A549 (cell line): ENCODE measurements at places on chromosomes 7 and 10.

DNA sequence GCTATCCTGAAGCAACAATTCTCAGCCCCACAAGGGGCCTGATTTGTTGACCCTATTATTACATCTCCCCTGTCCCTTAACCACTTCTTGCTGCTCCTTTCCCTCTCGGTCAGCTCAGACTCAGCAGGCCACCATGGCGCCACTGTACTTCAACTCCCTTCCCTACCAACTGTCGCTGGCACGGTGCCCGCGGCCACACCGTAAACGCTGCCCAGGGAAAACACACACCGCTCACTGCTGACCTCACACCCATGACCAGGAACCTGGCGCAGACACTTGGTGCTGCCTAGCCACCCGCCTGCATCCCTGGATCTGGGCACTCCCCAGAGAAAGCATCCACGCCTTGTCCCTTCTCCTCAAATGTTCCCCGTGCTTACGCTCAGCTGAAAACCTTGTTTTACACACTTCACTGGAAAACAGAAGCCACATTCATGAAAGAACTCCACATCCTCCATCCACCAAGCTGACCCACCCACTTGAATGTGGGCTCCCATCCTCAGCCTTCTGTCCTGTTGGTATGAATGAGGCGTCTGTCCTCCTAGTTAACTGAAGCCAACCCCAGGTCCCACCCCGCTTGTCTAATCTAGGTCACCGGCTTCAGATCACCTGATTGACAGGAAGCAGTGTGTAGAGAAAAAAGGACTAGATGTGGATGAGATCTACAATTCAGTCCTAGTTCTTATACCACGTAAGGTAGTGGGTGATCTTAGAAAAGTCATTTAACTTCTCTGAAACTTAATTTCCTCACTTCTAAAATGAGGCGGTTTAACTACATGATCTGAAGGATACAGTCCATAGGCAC is 28.5 kb upstream of the CRYGN start:
- DNase-seq: no peak

- DNase-seq: no peak
These were observed 43.9 kb upstream of the ARHGAP12 start for GRCh38 chr10:31972519-31973041.

- no peak for DNase-seq
These were observed 261.4 kb downstream of the SNX13 start for GRCh38 chr7:17678896-17679295.

DNA sequence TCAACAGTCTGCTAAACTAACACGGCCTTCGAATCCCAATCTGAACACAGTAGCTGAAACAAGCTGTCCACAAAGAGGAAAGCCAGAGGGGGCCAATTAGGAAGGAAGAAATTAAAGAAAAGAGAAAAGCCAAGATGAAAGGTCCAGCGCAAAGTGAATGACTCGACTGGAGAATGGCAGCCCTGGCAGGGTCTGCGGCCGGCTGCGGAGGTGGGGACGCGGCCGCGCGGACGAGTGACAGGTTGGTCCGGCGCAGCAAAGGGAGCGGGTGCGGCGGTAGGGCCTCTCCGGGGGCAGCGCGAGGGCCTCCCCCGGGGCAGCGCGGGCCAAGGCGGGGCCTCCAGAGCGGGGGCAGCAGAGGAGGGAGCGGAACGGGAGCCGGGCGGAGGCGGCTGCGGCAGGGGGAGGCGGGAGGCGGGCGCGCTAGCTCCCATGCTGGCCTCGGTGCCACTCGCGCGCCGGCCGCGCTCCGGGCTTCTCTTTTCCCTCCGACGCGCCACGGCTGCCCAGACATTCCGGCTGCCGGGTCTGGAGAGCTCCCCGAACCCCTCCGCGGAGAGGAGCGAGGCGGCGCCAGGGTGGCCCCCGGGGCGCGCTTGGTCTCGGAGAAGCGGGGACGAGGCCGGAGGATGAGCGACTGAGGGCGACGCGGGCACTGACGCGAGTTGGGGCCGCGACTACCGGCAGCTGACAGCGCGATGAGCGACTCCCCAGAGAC is at the start of gene VWC2:
TSS of gene VWC2 (plus strand) at position 421 of the 718 bp plus-strand sequence. CDS start 1,798 bp downstream, outside the sequence.
- no peak for DNase-seq

DNA sequence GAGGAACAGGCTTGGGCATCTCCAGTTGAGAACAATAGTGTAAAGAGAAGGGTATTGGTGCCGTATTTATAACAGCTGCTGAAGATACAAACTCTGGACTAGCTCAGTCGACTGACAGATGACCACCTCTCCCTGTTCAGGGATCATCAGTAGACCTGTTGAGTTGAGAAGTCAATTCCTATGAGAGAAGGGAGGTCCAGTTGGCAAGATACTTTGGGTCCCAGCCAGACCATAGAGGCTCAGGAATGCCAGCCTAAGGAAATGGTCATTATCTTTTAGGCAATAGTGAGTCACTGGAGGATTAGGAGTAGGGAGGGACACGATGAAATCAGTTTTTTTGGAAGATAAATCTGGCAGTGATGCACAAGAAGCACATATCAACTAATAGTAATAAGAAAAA is 202.9 kb downstream of the TRIL start:
- DNase-seq: no peak

DNA sequence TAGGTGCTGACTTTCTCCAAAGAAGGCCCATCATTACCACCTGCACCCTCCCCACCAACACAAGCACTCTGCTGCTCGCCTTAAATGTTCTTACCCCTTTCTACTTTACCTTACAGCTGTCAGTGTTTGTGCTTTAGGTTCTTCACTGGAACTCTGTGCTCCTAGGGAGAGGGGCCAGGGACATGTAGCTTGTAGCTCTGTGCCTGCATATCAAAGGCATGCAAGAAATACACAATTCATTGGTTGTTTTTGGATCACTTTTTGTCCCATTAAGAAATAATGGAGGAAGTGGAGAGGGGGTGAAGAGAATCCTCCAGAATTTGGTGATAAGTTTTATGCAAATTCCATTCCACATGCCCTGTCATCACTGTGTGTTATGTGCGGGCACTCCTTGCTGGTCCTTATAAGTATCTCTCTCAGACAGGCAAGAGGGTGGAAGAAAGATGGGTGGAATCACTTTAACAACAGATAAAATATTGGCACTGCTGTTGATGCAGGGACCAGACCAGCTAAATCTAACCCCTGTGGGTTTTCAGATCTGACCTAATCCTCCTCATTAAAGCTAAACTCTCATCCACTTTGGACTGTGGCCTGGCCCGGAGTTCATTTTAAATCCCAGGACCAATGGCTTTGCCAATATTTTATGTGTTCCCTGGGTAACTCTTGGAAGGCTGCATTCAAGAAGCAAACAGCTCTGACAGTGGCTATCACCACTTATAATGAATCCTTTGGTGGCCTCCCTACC is 375.8 kb upstream of the NFE2L3 start:
- DNase-seq: no peak

DNA sequence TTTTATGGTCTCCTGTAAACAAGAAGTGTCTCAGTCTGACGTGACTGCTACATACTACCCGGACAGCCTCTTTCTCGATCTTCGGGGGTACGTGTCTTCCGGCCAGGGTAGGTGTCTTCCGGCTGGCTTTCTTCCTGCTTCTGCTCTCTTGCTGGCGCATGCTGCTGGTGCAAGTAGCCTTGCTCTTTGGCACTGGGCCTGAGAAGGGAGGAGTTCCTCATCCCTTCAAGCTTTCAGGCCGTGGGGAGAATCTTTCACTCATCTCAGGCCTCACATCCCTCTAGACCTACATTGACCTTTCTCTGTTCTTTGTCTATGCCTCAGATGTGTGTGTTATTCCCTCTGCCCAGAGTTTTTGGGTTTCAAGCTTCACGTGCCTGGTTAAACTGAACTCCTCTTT is 130.4 kb downstream of the JCAD start:
- DNase-seq: no peak

GRCh38 chr7:48734695-48735406 is 189.5 kb upstream of the CDC14C start:
- DNase-seq: no peak

DNA sequence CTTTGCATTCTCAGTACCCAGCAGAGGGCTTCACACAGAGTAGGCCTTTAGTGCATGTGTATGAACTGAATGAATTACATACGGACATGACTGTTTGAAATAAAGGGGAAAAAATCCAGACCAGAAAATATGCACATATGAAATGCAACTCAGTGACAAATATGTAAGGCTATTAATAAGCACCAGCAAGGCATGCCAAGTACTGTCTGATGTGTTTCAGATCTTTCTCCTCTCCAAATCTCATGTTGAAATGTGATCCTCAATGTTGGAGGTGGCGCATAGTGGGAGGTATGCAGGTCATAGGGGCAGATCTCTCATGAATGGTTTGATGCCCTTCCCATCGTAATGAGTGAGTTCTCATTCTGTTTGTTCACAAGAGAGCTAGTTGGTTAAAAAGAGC is 87.3 kb upstream of the TOMM7 start:
- DNase-seq: no peak

- DNase-seq: peak; percentile 93
These were observed 873 bp downstream of the GTF2I start for GRCh38 chr7:74658178-74659004.

- no peak for DNase-seq
These were observed 245.0 kb upstream of the SORCS1 start for GRCh38 chr10:107409522-107409921.

- DNase-seq: no peak
These were observed 120.9 kb upstream of the TMEM106B start for GRCh38 chr7:12089951-12090756.

DNA sequence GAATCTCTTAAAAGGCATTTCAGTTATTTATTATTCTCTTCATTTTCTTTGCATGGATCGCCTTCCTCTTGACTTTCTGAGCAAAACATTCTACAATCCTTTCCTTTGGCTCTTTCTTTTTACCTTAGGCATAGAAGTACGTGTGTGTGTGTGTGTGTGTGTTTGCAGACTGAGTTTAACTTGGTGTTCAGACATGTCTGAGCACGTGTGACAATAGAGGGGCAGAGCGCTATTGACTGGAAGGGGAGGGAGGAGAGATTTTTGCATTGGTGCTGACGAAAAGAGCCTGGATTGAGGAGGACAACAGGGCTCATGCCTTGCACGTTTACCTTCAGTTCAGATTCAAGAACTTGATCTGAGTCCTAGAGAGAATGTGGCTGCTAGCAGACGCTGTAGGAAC is 129.8 kb downstream of the SEC23IP start:
- DNase-seq: no peak

DNA sequence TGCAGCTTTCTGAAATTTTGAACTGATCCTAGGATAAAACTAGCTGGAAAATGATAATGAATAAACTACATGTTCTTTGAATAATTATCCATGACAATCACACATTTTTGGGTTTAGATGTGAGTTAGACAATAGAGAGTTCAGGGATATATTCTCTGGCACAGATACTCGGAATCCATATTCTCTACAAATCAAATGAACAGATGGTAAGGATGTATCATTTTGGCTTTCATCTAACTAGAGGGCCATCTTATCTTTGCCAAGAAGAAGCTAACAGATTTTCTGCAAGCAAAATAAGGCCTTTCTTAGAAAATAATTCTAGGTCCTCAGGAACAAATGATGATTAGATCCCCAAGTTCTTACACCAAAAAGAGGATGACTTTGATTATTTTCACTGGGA is 355.9 kb upstream of the C7orf33 start:
- no peak for DNase-seq

DNA sequence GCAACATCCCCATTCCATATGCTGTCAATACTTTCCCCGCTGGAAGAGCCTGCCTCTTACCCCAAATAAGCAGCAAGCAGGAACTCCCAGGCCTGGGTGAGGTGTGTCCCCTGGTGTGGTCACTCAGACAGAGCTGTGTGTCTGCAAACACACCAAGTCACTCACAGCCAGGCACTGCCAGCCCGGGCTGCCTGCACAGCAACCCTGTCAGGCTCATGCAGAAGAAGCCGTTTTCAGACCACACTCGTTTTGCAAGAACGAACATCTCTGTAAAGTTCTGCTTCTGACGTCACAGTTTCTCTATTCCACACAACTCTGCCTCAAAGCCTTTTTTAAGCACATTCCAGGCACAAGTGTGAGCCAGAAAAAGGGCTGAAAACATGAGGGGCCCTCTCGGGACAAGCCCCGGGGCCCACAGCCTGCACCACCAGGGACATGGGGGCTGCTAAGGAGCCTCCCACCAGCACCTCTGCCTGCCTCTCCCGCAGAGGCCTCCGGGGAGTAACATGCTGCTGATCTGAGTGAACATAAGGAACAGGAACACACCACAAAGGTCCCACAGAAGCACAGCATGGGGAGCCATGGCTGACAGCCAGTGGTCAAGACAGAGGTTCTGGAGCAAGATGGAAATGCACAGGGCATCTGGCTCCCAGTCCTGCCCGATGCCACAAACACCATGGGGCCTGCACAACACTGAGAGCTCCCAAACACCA is 11.4 kb downstream of the PTPRN2 start:
- DNase-seq: no peak

GRCh38 chr10:26682931-26683330 is 14.6 kb upstream of the PDSS1 start:
- DNase-seq: no peak

DNA sequence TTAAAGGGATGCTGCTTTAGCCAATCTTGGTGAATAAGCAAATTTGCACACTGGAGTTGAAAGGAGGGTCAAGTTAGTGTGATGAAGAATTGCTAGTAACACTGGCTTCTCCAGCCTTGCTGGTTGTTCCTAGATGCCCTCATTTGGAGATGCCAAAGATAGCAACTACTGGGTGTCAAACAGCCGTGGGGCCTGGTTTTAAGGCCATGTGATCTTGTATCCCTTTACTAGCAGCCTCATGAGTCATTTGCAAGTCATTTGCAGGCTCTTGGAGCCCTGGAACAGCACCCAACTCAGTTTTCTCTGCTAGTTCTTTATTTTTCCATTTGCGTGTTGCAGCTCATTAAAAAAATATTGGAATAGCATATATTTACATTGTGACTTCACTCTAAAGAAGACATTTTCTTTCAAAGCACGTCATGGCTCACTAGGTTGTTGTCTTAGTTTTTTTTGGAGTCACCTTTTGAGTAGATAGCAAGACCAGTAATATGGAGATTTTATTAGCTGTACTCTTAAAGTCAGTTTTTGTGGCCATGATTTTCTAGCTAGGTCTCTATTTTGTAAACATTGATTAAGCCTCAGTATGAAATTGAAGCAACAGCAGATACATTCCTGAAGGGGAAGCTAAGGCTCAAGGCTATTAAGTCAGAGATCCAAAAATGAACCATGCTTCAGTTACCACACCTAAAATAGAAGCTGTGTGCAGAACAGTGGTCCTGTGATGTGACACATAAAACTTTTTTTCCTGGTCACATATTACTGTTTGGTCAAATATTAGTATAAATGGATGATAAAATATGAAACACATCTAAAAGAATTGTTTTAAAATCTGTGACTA is 1.3 kb downstream of the LSMEM1 start:
- DNase-seq: peak; percentile 39

- no peak for DNase-seq
These were observed 28.6 kb downstream of the PON3 start for GRCh38 chr7:95367606-95368005.

GRCh38 chr7:127913686-127914085 is 117.6 kb downstream of the LRRC4 start:
- no peak for DNase-seq

GRCh38 chr7:85471740-85472139 is 284.9 kb upstream of the SEMA3D start:
- no peak for DNase-seq

- DNase-seq: no peak
These were observed 866.3 kb downstream of the CCSER2 start for GRCh38 chr10:85194706-85195105.

- DNase-seq: peak; percentile 17
These were observed 19.2 kb downstream of the ARMC10 start for GRCh38 chr7:103094102-103094501.
